HT-29 (cell line): ENCODE measurements at places on chromosomes 11 and 22. TPM values are rescaled to one million over a fixed set of nuclear protein-coding genes. Genes with fewer than 3 reads are reported as not detected.

GRCh38 chr22:46088541-46089311, 61.6 kb upstream of the PPARA start:
- no peak for DNase-seq

GRCh38 chr11:73156686-73157085, 14.6 kb upstream of the FCHSD2 start:
- no peak for DNase-seq

GRCh38 chr11:69417699-69418085, 63.8 kb upstream of the LINC01488 start:
- DNase-seq, result no peak

ADORA2A gene
- 0.36 and 0.44 TPM in 2 replicates for total RNA-seq

- no peak for DNase-seq
These were observed 25.0 kb upstream of the CRTAM start for GRCh38 chr11:122813176-122813893.

DNA sequence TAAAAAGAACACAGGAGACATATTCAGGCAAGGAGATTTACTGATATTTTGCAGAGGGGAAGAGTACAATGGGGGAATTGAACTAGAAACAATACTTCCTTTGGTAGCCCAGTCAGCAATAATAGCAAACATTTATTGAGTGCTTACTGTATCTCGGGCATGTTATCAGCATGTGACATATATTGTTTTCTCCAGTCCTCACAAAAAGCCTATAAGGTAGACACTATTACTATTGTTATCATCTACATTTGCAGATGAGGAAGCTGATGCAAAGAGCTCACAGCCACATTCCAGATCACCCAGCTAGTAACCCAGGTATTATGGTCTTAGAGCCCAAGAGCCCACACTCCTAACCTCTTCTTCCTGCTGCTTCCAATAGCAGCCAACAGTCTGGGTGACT, 27.9 kb downstream of the NAV2 start:
- DNase-seq, result no peak

DNA sequence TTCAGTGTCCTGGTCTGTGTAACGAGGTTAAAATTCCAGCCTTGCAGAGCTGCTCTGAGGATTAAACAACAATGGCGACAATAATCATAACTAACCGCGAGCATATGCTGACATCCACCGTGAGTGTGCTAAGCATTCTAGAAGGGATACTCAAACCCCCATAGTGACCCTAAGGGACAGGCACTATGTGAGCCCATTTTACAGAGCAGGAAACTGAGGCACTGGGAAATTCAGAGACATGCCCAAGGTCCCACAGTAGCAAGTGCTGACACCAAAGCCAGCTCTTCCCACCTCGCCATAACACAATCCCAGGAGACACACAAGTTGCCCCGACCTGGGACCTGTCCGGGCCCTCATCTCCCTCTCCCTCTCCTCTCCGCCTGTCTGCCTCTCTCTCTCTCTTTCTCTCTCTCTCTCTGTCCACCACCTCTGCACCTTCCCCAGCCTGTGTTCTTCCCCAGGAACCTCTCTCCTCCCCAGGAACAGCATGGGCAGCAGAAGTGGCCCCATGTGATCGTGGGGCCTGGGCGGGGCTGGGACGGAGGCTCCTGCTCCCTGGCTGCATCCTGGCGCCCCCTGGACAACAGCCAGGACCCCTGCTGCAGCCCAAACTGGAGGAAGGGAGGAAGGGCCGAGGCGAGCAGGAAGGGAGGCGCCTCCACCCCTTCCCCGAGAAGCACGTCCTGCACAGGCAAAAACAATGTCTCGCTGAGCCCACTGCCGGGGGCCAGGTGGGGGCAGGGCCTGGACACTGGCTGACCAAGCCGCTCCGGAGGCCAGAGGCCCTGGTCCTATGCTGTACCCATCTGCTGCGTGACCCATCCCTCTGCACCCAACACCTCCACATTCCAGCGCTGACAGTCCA, 14.8 kb upstream of the MFNG start:
- DNase-seq, result no peak

APOA5 gene
- not detected in 2 replicates for total RNA-seq

- DNase-seq, result peak; percentile 59
These were observed 16.1 kb downstream of the BIK start for GRCh38 chr22:43126501-43127165.

KDELR3 gene
- 20.0 and 31.4 TPM in 2 replicates for total RNA-seq

MRGPRX4 gene
- total RNA-seq, result not detected in 2 replicates

GRCh38 chr11:32092581-32093170, 1.8 kb downstream of the RCN1 start:
- DNase-seq, result no peak

- DNase-seq, result no peak
These were observed 463 bp downstream of the TMEM126B start for GRCh38 chr11:85628771-85629341.

MN1 gene
- not detected in 2 replicates for total RNA-seq

GRCh38 chr22:29208879-29209623, 3.4 kb downstream of the EMID1 start:
- DNase-seq, result no peak

DNA sequence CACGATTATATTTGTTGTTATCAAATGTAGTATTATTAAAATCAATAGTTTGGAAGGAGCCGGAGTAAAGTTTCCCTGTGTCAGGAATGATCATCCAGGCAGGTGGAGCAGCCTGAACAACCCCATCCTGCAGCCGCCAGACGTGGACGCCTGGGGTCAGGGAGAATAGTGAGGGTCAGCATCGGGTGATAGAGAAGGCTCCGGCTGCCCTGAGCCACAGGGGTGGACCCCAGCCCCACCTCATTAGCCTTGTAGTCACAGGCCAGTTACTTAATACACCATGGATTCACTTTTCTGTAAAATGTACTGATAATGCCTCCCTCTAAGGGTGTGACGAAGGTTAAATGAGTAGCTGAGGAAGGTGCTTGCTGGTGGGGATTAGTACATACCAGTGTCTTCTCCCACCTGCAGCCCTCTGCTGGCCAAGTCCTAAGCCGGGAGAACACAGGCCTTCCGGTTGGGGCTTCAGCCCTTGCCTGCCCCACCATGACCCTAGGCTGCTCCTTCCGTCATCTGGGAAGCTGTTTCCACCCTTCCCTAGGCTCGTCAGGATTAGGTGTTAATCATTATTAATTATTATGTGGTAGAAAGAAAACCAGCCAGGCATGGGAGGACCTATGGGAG, 14.9 kb downstream of the TMEM121B start:
- no peak for DNase-seq

DNA sequence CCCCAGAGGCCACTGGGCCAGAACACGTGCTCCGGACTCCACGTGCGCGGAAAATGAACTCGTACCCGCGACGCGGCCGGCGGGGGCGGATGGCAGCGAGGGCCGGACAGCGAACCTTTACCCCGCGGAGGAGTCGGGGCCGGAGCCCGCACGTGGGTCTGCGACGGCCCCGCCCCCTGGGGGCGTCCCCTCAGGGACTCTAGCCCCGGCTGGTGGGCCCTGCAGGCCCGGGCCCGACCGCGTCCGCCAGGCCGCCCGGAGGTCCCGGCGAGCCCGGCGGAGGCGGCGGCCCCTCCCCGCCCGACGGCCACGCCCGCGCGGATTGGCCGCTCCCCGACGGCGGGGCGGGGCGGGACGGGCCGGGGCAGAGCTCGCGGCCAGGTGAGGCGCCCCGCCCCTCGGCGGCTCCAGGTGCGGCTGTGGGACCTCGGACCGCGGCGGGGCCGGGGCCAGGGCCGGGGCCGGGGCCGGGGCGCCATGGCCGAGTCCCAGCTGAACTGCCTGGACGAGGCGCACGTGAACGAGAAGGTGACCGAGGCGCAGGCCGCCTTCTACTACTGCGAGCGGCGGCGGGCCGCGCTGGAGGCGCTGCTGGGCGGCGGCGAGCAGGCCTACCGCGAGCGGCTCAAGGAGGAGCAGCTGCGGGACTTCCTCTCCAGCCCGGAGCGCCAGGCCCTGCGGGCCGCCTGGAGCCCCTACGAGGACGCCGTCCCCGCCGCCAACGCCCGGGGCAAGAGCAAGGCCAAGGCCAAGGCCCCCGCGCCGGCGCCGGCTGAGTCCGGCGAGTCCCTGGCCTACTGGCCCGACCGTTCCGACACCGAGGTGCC, at the start of gene FAM83F:
Gene FAM83F (plus strand): TSS at position 389 of the 827 bp plus-strand sequence. CDS start 89 bp downstream, at position 478.
- DNase-seq, result peak; percentile 40

LRRC55 gene
- total RNA-seq, result not detected in 2 replicates

DNA sequence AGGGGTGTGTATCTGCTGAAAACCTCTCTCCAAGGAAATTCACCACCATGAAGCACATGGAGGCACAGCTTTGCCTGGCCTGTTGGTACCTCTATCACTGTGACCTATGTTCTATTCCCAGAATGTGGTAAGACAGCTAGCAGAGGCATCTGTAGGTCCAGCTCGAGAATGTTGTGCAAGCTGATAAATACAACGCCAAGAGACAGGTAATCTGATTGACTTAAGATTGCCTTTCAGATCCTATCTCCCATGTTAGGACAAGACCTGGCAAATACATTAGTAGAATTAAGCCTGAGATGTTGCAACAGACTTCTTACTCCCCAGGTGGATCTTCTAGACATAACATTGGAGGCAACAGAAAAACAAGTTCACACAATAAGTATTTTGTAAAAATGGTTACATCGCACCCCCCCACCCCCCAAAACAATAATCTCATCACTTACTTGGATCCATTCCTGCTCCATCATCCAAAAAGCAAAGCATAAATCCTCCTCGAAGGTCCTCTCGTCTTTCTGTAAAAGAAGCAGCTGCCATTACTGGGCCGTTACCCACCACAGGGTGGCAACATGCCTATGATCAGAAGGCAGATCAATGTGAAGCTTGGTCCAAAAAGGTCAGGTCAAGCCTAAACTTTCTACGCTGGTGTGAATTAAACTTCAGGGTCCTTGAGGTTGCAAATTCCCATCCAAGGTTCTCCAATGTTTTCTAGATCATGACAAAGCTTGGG, 18.5 kb downstream of the MORC2 start:
- DNase-seq, result no peak

DNA sequence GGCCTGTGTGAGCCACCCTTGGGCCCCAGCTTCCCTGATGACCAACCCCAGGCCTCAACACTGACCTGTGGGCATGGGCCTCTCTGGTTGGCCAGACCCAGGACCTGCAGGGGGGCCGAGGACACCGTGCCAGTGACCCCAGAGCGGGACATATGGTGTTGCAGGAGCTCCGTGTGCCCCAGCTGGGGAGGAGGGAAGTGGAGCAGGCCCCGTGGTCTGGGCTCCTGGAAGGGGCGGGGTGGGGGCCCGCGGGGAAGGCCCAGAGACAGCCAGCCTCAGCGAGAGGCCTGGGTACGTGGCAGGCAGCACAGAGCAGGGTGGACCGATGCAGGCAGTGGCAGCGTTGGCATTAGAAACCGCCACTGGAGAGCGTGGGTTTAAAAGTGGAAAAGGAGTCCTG, 22.2 kb downstream of the MUC6 start:
- no peak for DNase-seq
